A549 (cell line): ENCODE measurements at places on chromosomes 2 and 18.

DNA sequence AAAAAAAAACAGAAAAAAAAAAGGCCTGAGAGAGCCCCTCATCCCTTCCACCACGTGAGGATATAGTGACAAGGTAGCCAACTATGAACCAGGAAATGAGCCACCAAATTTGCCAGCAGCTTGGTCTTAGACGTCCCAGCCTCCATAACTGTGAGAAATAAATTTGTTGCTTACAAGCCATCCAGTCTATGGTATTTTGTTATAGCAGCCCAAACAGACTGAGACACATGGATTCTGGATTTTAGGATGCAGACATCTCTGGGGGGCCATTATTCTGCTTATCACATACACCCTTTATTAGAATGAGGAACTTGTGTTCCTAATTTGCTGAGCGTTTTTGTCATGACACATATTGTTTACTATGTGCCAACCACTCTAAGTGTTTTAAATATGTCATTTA is 5.4 kb upstream of the YIPF4 start:
- no peak for DNase-seq

DNA sequence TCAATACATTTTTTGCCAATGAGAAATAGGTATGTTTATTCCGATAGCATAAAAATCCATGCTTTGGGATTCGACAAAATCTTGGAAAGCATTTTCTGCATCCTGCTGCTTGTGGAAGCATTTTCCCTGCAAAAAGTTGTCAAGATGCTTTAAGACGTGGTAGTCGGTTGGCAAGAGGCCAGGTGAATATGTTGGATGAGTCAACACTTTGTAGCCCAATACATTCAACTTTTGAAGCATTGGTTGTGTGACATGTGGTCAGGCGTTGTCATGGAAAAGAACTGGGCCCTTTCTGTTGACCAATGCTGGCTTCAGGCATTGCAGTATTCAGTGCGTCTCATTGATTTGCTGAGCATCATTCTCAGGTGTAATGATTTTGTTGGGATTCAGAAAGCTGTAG is 764.5 kb downstream of the TRIB2 start:
- peak; percentile 7 for DNase-seq

- peak; percentile 23 for DNase-seq
Observed at GRCh38 chr2:241314226-241315092, 1.0 kb downstream of the HDLBP start.

- DNase-seq: no peak
Observed at GRCh38 chr2:127174640-127175039, 45.5 kb downstream of the CYP27C1 start.

GRCh38 chr2:190446193-190446592 is 38.0 kb downstream of the MFSD6 start:
- no peak for DNase-seq

- no peak for DNase-seq
Observed at GRCh38 chr2:224947566-224947965, 94.7 kb downstream of the DOCK10 start.

GRCh38 chr2:120635146-120635545 is 100.5 kb upstream of the GLI2 start:
- no peak for DNase-seq

GRCh38 chr2:105936954-105937353 is 192.2 kb downstream of the NCK2 start:
- DNase-seq: no peak

- DNase-seq: no peak
Observed at GRCh38 chr2:241224851-241225438, 36.5 kb downstream of the ANO7 start.

GRCh38 chr2:143294068-143294467 is 164.8 kb downstream of the ARHGAP15 start:
- no peak for DNase-seq

- DNase-seq: no peak
Observed at GRCh38 chr2:176733698-176734430, 464.6 kb downstream of the MTX2 start.

DNA sequence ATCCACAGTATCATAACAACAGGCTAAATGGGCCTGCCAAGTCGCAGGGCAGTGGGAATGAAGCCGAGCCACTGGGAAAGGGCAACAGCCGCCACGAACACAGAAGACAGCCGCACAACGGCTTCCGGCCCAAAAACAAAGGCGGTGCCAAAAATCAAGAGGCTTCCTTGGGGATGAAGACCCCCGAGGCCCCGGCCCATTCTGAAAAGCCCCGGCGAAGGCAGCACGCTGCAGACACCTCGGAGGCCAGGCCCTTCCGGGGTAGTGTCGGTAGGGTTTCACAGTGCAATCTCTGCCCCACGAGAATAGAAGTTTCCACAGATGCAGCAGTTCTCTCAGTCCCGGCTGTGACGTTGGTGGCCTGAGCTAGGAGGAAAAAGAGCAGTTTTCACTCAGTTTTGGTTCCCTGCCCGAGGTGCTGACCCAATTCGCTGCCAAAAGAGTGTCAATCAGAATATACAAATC is 32.2 kb downstream of the KCTD18 start:
- DNase-seq: no peak

- no peak for DNase-seq
Observed at GRCh38 chr2:104741860-104742259, 112.1 kb upstream of the POU3F3 start.

- no peak for DNase-seq
Observed at GRCh38 chr18:72675394-72675793, 131.3 kb upstream of the CBLN2 start.
